Astrocyte (in vitro differentiated cells and primary cell): ENCODE measurements at places on chromosomes 2 and 18. TPM values are rescaled to one million over a fixed set of nuclear protein-coding genes. Genes with fewer than 3 reads are reported as not detected.
A peak's percentile ranks its signal among the peaks of the same experiment; 100 is the strongest.

AP1S3 gene
- total RNA-seq = 11.1 and 14.3 TPM in 2 replicates

SPDYA gene
- total RNA-seq = 1.3 and 1.4 TPM in 2 replicates

- H3K27ac ChIP-seq = no peak overlapping the region
- no peaks in the 10 kb centered on the region for H3K27me3 ChIP-seq
- H3K4me3 ChIP-seq = no peak overlapping the region
- H3K36me3 ChIP-seq = no peaks in the 10 kb centered on the region
- no peak for DNase-seq
Measured at GRCh38 chr2:85734015-85734414, 19.8 kb upstream of the ATOH8 start.

DNA sequence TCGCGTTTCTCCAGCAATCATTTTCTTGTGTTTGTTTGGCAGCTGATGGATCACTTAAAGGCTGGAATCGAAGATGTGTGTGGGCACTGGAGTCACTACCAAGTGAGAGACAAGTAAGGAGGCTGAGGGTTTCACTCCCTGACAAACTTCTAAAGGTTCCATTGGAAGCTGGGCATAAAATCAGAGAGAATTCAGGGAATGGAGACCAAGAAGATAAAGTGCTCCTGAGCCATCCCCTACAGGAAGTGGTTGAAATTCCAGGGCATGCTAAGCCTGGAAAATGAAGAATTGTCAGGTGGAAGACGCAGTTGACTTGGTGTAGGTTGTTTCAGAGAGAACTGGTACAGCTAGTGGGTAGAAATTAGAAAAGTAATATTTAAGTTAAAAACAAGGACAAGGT is 39.1 kb downstream of the SLC9A4 start:
- no peak for DNase-seq
- H3K4me1 ChIP-seq = peaks cover 17% of the 10 kb centered on the region
- no peak overlapping the region for H3K4me3 ChIP-seq
- no peaks in the 10 kb centered on the region for H3K36me3 ChIP-seq

- no peak overlapping the region for H3K4me3 ChIP-seq
- peak; percentile 20 for DNase-seq
- H3K27me3 ChIP-seq = no peaks in the 10 kb centered on the region
- no peak overlapping the region for H3K27ac ChIP-seq
- H3K36me3 ChIP-seq = peaks cover 12% of the 10 kb centered on the region
Measured at GRCh38 chr2:74887445-74887951, 53.6 kb downstream of the HK2 start.

DNA sequence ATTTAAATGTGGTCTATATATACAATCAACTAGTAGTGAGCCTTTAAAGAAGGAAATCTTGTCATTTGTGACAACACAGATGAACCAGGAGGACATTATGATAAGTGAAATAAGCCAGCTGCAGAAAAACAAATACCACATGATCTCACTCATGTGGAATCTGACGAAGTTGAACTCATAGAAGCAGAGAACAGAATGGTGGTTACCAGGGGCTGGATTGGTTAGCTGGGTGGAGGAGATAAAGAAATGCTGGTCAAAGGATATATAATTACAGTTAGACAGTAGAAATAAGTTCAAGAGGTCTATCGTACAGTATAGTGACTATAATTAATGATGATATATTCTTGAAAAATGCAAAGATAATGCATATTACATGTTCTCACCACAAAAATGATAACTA is 267.9 kb downstream of the FBXO15 start:
- DNase-seq = peak; percentile 59
- H3K36me3 ChIP-seq = no peaks in the 10 kb centered on the region
- no peak overlapping the region for H3K4me3 ChIP-seq
- no peaks in the 10 kb centered on the region for H3K27me3 ChIP-seq
- H3K4me1 ChIP-seq = peaks cover 16% of the 10 kb centered on the region

- no peak for DNase-seq
- no peak overlapping the region for H3K4me3 ChIP-seq
- H3K4me1 ChIP-seq = no peaks in the 10 kb centered on the region
- H3K27ac ChIP-seq = no peak overlapping the region
Measured at GRCh38 chr2:15765686-15766302, 174.1 kb downstream of the DDX1 start.

- no peak overlapping the region for H3K27ac ChIP-seq
- H3K36me3 ChIP-seq = no peaks in the 10 kb centered on the region
- no peak overlapping the region for H3K4me3 ChIP-seq
- H3K4me1 ChIP-seq = no peaks in the 10 kb centered on the region
- no peaks in the 10 kb centered on the region for H3K27me3 ChIP-seq
Measured at GRCh38 chr2:105926960-105927678, 182.4 kb downstream of the NCK2 start.
